Putamen (tissue), 1 donor: ENCODE measurements at places on chromosomes 12 and 14.
A peak's percentile ranks its signal among the peaks of the same experiment; 100 is the strongest.

- DNase-seq: no peak
These were observed 2.2 kb downstream of the CRADD start for GRCh38 chr12:93679308-93679925.

DNA sequence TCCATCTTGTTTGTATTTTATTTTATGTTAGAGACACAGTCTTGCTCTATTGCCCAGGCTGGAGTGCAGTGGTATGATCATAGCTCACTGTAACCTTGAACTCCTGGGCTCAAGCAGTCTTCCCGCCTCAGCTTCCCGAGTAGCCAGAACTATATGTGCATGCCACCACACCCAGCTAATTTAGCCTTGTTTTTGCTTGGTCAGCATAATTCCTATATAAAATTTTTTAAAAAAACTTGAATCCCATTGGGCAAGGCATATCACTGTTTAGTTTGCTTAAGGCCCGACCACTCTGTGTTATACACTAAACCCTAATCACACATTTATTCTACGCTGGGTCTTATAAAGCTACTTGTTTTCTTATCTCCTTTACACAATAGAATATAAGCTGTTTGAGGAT, 266.4 kb downstream of the AKAP6 start:
- DNase-seq: no peak

DNA sequence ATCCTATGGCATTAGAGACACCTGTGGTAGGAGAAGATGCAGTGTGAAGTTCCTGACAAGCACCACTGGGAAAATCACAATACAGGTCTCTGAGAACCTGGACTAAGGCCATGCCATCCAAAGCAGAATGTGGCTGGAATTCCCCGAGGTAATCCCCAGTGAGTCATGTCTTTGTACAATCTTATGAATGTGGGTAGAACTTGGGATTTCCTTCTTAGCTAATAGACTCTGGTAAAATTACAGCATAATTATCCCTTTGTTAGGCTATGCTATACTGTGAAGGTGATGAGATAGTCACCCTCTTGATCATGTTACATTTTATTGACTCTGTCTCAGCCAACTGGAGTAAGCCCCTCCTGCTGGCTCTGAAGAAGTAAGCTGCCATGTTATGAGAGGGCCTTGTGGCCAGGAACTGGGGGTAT, 224.3 kb upstream of the DCN start:
- DNase-seq: no peak

DNA sequence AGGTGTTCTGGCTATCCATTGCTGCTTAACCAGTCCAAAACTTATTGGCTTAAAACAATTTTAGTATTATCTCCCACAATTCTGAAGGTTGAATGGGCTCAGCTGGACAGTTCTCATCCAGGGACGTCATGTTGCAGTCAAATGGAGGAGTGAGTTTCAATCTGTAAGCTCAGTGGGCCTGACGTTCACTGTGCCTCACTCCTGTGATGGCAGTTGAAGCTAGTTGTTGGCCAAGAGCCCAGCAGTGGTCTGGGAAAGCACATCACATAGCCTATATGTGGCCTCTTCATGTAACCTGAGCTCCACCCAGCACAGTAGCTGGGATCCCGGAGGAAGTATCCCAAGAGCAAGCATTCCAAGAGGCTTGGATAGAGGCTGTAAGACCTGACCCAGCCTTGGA, 40.6 kb upstream of the CDKN3 start:
- no peak for DNase-seq

DNA sequence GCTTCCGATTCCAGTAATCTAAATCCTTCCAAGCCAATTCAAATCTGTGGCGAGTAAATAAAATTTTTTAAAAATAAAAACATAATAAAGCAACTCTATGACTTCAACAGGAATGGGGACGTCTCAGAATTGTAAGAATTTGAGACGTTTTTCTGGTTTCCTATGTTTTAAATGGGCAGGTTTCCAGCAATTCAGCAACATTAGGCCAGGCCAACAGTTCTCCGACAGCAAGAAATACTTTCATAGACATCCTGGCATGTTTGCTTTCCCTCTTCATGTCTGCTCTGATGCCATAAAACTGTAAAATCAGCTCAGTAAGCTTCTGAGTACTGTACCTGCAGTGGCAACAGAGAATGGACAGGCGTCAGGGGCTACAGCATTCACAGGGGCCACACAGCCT, 35.8 kb upstream of the DICER1 start:
- DNase-seq: no peak

DNA sequence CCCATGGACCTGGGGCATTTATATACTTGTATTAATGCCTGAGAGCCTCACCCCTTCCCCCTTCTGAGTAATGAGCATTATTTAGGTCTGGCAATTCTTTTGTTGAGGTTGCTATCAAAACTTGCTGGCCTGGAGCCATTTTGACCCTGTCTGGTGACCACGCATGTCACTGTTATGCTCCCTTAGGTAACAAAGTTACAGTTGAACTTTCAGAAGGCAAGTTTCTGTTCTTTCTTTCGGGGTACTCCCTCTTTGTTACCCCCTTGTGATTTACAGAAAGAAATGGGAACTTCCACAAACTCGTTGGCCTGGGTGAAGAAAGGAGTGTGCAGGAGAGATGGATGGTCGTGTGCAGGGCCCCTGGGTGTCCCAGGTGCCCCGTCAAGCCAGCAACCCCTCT, 305.4 kb downstream of the DPF3 start:
- DNase-seq: no peak

GRCh38 chr12:19799216-19799615, 359.9 kb downstream of the AEBP2 start:
- no peak for DNase-seq

GRCh38 chr14:60756847-60757246, 22.3 kb downstream of the MNAT1 start:
- no peak for DNase-seq

DNA sequence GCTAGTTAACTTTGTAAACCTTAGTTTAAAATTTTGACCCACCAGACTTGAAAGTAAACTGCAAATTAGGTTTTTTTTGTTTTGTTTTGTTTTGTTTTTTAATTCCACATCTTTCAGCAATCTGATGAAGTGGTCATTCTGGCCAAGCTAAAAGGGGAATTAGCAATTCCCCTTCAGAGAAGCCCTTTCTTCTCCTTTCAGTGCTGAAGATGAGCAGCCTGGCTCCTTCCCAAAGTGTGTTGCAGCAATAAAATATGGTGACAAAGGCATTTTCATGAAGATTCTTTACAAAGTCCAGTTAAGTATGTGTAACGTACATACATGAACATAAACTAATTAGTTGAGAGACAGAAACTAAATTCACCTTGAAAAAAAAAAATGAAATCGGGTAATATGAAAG, 380.1 kb downstream of the NOVA1 start:
- no peak for DNase-seq

GRCh38 chr12:9169979-9170634, 38.1 kb downstream of the PZP start:
- DNase-seq: no peak

DNA sequence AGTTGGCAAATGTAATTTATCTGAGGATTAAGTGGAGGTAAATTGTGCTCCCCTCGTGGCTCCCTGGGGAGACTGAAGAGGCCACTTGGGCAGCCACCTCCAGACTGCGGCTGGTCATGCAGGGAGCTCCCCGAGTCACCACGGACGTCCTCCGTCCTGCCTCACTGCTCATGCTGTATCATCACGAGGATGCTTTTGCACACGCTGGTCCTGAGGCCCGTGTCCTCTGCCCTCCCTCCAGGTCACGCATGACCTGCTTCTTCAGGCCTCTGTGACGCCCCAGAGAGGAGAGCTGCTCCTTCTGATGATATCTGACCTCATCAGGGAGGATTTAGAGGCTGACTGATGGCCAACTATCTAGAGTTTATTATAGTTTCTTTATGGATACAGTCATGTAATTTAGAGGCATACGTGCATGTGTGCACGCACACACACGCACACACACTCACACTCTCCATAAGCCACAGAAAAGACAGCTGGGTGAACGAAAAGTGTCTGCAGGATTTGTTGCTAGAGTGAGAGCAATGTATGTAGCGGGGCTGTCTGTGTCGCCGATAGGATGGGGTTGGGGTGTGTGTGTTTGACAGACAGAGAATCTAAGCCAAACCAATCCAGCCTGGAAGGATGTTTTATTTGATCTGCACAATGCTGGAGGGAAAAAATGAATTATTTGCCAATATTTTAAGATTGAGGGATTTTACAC, 160.0 kb downstream of the ADGRD1 start:
- DNase-seq: no peak

- DNase-seq: no peak
These were observed 7.9 kb downstream of the OTOGL start for GRCh38 chr12:80107221-80107620.

DNA sequence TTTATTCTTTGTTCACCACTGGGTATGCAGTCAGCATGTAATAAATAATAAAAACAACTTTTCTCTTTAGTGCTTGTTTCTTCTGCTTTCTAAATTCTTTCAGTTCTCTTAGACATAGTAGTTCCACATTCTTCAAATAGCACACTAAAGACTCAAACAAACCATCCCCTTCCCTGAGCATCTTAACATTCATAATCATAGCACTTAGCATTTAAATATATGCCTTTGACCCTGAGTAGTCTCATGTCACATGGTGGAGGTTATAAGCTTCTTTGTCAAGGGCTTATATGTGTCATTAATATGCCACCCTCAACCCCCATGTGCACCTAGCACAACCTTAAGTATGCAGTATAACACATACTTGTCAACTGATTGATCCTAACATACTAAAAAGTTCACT, 212.7 kb downstream of the PHLDA1 start:
- no peak for DNase-seq

DNA sequence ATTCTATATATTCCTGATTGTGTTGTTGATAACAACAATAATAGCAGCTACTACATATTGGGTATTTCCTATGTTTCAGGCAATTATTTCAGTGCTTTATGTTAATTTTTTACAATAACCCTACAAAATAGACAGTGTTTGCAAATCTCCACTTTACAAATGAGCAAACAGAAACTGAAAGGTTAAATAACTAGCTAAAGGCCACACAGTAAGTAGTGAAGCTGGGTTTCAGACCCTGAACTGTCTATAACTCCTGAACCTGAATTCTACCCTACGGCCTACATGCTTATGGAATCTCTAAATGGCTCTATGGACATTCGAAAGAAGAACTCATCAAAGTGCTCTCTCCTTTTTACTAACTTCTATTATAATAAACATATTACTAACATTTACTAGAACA, 19.7 kb upstream of the NUDT4 start:
- DNase-seq: no peak

DNA sequence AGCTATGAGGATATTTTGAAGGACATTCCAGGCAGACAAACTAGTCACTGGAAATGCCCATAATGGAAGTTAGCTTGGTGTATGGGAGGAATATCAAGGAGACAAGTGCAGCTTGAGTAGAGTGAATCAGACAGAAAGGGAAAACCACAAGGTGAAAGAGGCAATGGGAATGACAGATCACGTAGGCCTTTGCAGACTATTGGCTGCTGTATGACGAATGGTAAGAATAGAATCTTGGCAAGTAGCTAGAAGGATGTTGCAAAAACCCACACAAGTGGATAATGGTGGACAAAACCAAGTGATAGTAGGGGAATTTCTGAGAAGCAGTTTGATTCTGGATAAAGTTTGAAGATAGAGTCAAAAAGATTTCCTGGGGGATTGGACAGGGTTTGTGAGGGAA, 196.9 kb upstream of the NOVA1 start:
- DNase-seq: no peak

GRCh38 chr12:95633049-95633731, 81.9 kb upstream of the USP44 start:
- no peak for DNase-seq

GRCh38 chr12:67916266-67916970, 72.8 kb upstream of the IFNG-AS1 start:
- no peak for DNase-seq

- DNase-seq: no peak
These were observed 529 bp downstream of the RPLP0 start for GRCh38 chr12:120200364-120200800.

DNA sequence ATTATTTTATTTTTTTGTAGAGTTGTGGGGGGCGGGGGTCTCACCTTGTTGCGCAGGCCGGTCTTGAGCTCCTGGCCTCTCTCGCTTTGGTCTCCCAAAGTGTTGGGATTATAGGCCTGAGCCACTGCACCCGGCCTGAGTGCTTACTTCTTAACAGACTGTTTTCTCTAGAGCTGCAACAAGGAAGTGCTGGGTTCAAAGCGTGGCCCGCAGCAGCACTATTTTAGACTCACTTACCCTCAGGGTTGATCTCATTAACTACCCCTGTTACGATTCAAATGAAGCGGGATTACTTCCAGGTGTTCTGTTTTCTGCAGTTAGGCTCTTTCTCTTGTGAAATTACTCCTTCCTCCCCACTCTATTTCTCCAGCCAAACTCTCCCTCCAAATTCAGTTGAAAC, 8.7 kb downstream of the A2ML1 start:
- no peak for DNase-seq

- no peak for DNase-seq
These were observed 83.8 kb upstream of the METAP2 start for GRCh38 chr12:95390192-95390591.

GRCh38 chr12:65631621-65632111, 192.6 kb upstream of the HMGA2 start:
- peak; percentile 10 for DNase-seq

DNA sequence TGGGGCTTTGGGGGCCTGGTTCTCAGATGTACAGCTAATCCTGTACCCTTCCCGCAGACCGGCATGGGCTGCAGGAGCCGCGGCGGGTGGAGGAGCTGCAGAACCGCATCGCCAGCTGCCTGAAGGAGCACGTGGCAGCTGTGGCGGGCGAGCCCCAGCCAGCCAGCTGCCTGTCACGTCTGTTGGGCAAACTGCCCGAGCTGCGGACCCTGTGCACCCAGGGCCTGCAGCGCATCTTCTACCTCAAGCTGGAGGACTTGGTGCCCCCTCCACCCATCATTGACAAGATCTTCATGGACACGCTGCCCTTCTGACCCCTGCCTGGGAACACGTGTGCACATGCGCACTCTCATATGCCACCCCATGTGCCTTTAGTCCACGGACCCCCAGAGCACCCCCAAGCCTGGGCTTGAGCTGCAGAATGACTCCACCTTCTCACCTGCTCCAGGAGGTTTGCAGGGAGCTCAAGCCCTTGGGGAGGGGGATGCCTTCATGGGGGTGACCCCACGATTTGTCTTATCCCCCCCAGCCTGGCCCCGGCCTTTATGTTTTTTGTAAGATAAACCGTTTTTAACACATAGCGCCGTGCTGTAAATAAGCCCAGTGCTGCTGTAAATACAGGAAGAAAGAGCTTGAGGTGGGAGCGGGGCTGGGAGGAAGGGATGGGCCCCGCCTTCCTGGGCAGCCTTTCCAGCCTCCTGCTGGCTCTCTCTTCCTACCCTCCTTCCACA, 7.6 kb downstream of the NR4A1 start:
- no peak for DNase-seq

GRCh38 chr14:71985538-71986189, 53.4 kb downstream of the RGS6 start:
- no peak for DNase-seq

GRCh38 chr14:90828642-90829487, 12.6 kb upstream of the TTC7B start:
- DNase-seq: no peak

DNA sequence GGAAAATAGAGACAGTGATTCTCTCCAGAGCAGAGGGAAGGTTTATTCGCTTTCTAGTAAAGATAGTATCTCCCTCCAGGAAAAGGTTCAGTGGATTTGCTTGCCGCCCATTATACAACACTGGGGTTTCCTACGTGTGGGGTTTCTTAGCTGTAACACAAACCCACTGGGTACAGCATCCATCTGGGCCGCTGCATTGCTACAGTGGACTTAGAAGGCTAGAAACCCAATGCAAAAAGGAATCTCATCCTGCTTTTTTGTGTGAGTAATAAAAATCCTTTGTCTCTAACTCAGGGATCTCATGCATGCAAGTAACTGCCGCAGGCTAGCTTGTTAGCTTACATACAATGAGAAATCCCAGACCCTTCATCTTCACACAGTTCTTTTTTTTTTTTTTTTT, 67.1 kb upstream of the BCL2L14 start:
- no peak for DNase-seq
